ENCODE measurements at places on chromosomes 11 and 22.
A peak's percentile ranks its signal among the peaks of the same experiment; 100 is the strongest.

- DNase-seq, result no peak
Measured at GRCh38 chr22:32518848-32519247, 44.2 kb downstream of the FBXO7 start.

DNA sequence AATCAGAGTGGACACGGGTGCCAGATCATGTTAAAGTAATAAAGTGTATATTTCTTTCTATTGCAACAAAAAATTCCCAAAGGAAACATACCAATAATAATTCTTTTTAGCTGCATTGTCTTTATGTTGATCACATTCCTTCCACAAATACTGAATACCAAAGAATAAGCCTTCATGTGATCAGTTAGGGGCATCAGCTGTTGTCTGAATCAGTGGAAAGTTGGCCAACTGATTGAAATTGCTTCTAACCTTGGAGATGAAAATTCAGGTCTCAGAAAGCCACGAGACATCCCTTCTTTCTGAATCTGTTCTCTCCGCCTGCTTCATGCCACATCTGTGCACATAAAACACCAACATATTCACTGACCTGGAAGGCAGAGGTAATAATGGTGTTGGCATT lies 785.2 kb downstream of the KCNA4 start:
- no peak for DNase-seq

GRCh38 chr22:50439871-50440331 lies 34.9 kb downstream of the SBF1 start:
- no peak for DNase-seq

DNA sequence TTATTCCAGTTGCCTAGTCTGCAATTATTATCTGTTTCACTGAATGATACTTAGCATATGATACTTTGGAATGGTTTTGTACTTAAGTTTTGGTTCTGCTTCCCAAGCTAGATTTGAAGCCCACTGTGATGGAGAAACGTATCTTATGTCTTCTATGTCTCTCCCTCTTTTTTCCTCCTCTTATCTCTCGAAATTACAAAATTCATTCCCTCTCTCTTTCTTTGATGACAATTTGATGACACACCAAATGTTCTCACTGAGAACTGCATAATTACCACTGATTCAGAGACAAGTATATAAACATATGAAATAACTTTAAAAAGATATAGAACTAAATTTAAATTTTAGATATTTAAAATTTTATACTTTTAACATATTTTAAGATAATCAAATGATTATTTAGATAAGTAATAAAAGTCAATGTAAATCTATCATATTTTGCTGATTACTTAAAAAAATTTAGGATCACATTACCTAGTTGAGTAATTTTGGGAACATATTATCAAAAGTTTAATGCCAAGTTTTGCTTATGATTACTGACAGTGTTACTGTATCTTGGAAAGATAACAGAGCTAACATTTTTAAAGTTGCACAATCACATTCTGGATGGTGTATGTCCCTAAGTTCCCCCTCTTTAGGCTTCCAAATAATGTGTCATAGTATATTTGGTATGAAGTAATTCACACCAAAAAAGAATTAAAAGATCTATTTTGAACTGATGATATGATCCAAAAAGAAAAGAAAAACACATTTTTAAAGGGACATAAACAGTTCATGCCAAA lies 255.3 kb downstream of the SBF2 start:
- no peak for DNase-seq

- no peak for DNase-seq
Measured at GRCh38 chr11:44840521-44841251, 110.0 kb downstream of the TP53I11 start.

DNA sequence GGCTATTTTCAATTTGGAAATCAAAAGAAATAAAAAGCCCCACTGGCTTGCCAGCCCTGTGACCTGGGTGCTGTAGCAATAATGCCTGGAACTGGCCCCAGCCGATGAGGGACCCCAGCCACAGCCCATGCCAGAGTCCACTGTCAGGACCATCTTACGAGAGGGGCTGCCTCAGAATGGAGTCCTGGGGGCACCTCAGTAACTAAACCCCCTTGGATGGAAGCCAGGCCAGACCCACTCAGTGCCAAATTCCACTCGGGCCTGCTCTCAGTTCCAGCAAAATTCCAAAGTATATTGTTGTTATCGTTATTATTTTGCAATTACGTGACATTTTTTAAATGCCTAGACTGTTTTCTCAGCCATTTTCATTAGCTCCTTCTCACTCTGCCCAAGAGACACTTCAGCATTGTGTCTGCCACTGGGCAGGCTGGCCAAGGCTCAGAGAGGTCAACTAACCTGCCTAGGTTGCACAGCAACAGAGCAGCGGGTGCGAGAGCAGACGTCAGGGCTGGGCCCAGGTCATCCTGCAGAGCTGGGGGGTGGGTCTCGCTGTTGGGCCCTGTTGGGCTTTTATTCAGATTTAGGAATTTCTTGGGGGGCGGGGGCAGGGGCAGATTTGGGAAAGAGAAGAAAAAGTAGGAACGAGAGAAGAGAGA lies 19.5 kb downstream of the CDKN1C start:
- DNase-seq, result no peak

- DNase-seq, result no peak
Measured at GRCh38 chr22:45336971-45337431, 27.3 kb downstream of the FAM118A start.

- peak; percentile 70 for DNase-seq
Measured at GRCh38 chr22:27456696-27457503, 344.7 kb downstream of the MN1 start.

DNA sequence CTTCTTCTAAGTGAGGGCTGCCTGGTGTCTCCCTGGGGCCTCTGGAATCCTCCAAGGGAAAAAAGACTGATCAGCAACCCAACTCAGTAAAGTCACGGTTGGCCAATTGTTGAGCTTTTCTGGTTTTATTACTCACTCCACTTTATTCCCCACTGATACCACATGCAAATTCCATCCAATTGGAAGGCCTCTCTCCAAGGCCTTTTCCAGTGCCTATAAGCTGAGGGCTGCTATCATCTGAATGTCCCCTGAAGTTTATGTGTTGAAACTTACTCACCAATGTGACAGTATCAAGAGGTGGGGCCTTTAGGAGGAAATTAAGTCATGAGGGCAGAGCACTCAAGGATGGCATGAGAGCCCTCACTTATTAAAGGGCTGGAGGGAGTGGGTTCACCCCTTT lies 463.3 kb downstream of the BUD13 start:
- DNase-seq, result no peak

DNA sequence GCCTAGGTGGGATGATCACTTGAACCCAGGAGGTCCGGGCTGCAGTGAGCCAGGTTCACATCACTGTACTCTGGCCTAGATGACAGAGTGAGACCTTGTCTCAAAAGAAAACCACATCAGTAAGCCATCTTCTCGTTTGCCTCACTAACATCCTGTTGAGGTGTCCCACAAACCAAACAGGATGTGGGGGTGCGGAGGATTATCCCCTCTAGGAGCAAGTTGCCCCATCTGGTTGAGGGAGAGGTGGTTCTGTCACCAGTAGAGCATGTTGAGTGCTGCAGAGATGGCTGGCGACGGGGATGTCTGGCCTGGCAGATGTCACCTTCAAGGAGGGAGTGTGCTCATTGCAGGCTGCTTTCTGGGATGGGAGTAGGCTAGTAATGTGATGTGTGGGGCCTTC lies 72.4 kb downstream of the ZNRF3 start:
- DNase-seq, result no peak

DNA sequence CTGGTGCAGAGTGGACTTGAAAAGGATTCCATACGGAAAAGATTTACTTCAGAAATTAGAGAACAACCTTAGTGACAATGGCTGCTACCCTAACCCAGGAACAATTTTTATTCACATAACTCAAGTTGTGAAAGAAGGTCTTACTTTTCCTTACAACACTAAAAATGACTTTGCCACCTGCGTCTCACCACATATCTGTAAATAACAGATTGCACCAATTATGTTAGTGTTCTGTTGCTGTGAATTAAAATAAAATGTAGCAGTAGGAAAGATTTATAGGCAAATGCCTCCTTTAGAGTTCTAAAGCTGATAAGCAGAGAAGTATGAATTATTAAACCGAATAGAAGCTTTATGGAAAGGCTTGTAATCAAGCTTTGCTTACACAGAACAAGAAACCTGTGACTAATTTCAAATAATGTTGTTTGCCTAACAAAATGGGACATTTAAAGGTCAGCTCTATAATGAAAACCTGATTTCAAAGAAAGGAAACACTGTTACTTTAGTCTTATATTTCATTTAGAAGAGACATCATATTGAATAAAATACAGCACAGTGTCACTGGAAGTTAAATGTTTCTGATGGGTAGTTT lies 2237.8 kb downstream of the LRRC4C start:
- no peak for DNase-seq

DNA sequence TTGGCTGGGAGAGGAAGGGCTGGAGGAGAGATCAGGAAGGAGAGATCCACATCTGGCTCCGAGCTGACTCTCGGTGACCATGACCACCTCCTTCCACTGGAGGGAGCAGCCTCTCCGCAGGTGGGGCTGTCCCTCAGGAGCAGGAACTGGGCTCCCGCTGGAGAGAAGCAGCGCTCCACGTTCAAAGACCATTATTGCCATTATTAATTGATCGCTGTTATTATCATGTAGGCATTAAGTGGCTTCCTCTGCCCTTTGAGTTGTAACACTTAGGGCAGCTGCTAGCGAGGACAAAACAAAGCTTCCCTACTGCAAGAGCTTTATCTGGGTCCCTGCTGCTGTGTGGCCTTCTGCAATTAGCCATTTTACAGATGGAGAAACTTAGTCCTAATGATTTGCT lies 251.9 kb downstream of the ST3GAL4 start:
- DNase-seq, result peak; percentile 84

DNA sequence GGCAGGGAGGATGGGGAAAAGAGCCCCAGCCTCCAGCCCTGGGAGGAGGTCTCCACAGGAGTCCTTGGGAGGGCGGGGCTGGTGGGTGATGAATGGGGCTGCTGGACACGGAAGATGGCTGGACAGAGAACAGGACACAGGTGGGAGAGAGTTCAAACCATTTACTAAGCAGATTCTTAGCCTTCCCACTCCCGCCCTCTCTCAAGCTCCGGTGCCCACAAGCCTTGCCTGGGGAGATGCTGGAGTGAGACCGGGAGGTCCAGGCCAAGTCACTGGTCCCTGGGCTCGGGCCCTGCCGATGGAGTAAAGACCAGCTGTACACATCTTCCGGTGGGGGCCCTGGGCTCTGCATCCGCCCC lies 1.4 kb downstream of the CLDN5 start:
- DNase-seq, result no peak

- no peak for DNase-seq
Measured at GRCh38 chr11:64178951-64179639, 6.9 kb upstream of the STIP1 start.

DNA sequence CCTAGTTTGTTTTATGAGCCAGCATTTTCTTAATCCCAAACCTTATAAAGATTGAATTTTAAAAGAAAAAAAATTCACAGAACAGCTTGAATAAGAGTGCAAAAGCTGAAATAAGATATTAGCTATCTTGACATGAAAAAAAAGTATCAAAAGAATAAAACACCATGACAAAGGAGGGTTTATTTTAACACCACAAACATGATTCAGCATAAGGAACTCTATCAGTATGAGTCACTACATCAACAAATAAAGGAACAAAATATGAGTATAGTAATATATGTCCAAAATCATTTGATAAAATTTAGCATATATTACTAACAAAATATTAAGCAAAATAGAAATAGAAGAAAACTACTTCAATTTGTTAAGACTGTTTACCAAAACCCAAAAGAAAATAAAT lies 9.6 kb upstream of the LMO1 start:
- DNase-seq, result peak; percentile 53

DNA sequence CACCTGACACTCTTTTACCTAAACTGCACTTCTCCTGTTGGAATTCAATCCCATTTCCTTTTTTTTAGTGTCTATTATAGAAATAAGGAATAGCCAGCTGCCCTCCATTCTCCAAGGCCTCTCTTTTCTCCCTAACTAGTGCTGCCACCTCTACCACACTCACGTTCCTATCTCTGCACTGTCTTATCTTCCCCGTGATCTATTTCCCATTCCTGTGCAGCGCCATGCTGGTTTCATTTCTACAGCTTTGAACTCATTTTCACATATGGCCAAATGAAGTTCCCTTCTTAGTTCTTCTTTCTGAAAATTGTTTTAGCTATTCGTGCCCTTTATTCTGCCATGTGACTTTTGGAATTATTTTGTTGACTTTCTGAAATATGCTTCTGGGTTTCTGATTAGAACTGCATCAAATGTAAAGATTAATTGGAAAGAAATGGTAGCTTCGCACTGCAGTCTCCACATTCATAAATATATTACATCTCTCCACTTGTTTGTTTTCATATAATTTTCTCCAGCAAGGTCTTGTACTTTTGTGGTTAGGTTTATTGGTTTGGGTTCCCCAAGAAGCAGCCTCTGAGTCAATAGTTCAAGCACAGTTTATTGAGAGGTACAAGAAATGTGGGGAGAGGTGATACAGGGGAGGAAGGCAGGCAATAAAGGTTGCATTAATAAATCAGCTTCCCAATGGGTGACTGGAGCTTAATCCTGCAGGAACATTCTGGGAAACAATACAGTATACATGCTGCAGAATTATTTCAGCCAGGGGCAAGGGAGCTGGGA lies 43.7 kb upstream of the DRD2 start:
- no peak for DNase-seq

DNA sequence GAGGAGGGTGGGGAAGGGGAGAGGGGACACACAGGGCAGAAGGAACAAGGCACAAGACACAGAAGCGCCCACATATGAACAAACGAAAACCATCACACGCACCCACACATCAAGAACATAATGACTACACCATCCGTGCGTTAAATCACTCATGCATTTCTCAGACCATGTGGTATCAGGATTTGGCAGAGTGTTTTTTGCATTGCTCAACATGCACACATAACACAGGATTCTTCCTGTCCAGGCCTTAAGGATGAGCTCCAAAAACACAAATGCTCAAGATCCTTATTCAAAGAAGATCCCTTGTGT lies 309.5 kb downstream of the CADM1 start:
- no peak for DNase-seq

DNA sequence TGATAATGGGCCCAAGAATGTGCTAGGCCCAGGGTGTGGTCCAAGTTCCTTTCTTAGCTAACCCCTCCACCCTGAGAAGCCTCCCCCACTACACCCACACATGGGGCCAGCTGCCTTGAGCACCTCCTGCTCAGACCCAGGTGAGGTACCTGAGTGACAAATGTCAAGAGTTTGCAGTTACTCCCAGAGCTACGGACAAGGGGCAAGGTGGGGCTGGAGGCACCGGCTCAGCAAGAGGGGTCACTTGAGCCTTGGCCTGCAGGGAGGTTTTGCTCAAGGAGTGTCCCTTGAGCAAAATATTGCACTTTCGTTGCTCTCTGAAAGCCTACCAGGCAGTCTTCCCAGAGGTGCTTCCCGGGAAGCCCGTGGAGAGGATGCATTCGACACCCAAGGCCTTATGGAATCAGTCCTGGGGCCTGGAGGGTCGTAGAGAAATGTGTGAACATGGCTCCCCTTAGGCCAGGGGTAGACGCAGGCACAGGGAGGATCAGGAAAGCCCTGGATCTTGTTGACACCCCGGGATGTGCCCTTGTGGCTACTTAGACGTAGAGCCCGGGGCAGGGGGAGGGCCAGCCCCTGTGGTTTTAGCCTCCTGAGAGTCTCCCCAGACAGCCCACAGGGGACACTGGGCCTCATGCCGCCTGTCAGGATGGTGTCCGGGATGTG lies 114.2 kb downstream of the KCNQ1 start:
- DNase-seq, result no peak
